ENCODE measurements at places on chromosomes 13 and 19. TPM values are rescaled to one million over a fixed set of nuclear protein-coding genes. Genes with fewer than 3 reads are reported as not detected.

- H3K27ac ChIP-seq, result no peak overlapping the region
- H3K4me3 ChIP-seq, result no peak overlapping the region
- H3K4me1 ChIP-seq, result no peaks in the 10 kb centered on the region
- DNase-seq, result no peak
- no peaks in the 10 kb centered on the region for H3K27me3 ChIP-seq
- no peaks in the 10 kb centered on the region for H3K36me3 ChIP-seq
Measured at GRCh38 chr13:95471960-95472359, 80.6 kb upstream of the CLDN10 start.

DNA sequence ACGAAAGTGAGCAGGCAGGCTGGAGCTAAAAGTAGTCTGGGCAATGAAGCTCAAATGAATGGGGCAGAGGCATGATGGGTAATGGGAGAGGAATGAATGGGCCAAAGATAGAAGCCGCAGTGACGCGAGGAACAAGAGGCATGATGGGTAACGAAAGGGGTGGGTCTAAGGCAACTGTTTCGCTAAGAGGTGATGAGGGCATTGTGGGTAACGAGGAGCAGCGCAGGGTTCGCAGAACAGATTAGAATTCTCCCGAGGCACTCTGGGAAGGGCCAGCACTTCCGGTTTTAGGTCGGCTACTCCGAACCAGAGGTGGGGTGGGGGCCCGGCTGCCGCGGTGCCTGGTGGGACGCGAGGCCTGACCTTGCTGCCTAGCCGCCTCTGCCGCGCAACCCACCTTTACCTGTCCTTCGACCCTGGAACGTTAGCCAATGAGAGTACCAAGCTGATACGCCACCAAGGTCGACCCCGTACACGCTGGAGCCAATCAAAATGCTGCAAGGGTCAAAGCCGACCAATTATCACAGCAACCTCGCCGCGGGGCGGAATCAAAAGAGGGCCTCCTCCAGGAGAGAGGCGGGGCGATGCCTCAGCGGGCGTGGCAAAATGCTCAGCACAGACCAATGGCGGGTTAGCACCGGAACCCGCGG is 563 bp upstream of the TOMM40 start:
- peaks cover 44% of the 10 kb centered on the region for H3K36me3 ChIP-seq
- no peaks in the 10 kb centered on the region for H3K27me3 ChIP-seq

DNA sequence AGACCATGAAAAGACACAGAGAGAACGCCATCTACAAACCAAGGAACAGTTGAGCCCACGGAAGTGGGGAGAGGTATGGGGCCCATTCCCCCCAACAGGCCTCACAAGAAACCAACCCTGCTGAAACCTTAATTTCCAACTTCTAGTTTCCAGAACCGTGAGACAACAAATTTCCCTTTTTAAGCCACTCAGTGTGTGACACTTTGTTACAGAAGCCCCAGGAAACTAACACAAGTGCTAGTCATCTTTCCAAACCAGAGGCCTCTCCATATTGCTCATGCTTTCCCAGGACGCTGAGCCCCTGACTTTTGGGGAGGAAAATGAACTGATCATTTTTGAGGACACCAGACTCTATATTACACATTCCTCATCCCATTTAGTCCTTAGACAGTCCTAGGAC is 186.8 kb downstream of the NUFIP1 start:
- no peaks in the 10 kb centered on the region for H3K27me3 ChIP-seq
- no peak for DNase-seq
- H3K27ac ChIP-seq, result no peak overlapping the region
- H3K36me3 ChIP-seq, result no peaks in the 10 kb centered on the region

NLRP11 gene
- total RNA-seq, result not detected

CACNG7 gene
- total RNA-seq, result not detected
